Small intestine (tissue), 16 donors: ENCODE measurements at places on chromosomes 11 and 22. TPM values are rescaled to one million over a fixed set of nuclear protein-coding genes. Genes with fewer than 3 reads are reported as not detected.

GRCh38 chr11:83152264-83152663 is 4.7 kb upstream of the PCF11 start:
- DNase-seq = no peak

DNA sequence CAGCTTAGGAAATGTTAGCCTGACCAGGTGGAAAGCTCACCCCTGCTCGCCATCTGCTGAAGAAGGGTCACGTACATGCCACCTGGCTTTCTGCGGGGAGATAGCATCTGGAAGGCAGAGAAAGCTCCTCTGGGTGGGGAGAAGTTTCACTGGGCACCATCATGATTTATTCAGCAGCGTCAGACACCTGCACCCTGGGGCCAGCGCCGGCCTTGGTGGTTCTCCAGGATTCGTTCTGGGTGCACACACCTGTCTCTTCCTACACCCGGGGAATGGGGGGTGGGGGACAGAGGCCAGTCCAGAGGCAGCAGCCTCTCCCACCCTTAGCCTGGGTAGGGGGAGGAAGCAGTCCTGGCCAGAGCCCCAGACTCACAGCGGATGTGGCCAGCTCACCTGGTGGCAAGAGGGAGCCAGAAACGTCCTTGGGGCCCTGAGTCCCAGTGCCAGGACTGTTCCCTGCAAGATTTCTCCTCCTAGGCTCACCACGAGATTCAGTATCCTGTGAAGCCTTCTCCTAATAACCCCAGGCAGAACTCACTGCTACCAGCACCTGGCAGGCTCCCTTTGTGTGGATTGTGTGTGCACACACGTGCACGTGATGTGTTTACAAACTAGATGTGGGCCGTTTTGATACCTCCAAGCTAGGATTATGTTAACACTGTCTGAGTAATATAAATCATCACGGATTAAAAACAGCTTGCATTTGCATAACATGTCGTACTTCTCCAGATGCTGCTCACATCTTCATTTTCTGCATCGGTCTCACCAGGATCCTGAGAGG is 17.3 kb upstream of the RASD2 start:
- peak; percentile 16 for DNase-seq

DNA sequence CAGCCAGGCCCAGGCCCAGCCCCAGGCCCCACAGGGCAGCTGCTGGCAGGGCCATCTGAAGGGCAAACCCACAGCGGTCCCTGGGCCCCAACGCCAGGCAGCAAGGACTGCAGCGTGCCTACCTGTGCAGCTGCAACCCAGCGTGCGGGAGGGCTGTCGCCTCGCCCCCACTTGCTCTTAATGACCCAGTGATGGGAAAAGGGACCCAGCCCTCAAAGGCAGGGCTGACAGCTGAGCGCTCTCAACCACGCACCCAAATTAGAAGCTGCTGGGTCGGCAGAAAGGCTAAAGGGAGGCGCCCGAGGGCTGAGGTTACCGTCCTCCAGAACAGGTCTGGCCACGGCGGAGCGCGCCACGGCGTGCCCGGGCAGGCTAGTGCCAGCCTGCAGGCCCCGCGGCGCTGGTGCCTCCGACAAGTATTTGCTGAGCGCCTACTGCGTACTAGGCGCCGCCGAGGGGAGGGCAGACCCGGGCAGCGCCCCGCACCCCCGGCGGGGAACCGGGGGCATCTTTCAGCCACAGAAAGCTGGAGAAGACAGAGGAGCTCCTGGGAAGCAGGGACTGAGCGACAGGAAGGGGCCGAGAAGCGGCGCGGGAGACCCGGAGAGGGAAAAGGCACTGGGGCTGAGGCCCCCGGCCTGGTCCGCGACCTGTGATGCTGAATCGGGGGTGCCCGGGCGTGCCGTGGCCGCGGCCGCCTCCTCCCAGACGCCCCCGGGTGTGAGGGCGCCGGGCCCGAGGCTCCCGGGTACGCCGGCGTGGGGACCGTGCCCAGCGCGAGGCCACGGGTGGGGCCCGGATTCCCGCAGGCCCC is 773 bp downstream of the HRAS start:
- peak; percentile 54 for DNase-seq

GRCh38 chr11:114282488-114282887 is 13.7 kb upstream of the NNMT start:
- DNase-seq = no peak

DNA sequence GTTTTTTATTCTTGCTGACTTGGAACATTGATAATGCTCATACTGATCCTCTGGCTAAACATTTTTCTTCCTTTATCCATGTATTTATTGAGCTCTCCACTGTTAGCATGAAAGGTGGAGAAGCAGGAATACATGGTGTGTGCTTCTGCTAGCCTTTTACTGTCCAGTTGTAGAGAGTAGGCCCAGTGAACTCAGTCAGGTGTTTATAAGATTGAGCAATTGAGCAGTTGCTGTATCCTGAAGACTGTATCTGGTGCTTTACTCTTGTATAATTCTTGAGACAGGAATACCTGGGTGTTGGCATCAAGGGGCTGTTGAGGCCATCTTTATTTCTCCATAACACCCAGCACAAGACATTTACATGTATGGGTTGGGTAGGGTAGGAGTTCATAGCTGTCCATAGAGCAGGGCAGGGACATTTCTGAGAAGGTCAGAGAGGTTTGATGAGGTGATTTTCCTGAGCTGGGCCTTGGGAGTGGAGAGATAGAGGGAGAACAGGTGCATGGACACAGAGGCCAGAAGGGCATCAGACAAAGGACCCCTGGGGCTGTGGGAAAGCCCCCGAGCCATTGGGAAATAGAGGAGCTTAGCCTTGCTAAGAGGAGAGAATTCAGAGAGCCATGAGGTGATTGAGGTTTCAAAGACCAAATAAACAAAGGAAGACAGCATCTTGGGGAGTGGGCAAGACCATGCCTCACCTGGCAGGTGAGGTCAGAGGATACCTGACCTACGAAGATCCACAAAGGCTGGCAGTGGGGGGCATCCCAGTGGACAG is 155.5 kb downstream of the TEAD1 start:
- no peak for DNase-seq

DNA sequence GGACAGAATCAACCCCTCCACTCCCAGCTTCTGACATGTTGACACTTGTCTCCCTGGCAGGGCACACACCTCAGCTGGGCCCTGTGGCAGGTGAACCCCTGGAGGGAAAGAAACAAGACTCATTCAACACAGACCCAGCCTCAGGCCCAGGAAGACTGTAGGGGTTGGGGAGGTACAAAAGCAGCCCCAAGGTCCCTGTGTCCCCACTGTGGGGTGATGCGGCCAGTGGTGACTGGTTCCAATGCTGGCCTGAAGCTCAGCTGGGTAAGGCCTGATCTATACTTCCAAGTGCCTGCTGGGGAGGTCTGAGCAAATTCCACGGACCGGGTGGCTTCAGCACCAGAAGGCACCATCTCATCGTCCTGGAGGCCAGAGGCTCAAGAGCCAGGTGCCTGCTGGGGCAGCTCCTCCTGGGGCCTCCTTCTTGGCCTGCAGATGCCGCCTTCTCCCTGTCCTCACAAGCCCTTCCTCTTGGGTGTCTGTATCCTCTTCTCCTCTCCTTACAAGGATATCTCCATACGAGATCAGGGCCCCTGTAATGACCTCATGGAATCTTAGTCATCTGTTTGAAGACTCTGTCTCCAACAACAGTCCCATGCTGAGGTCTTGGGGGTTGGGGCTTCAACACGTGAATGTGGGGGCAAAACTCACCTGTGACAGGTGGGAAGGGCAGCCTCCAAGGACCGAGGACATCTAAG is 1492.1 kb downstream of the BRD1 start:
- DNase-seq = no peak

DNA sequence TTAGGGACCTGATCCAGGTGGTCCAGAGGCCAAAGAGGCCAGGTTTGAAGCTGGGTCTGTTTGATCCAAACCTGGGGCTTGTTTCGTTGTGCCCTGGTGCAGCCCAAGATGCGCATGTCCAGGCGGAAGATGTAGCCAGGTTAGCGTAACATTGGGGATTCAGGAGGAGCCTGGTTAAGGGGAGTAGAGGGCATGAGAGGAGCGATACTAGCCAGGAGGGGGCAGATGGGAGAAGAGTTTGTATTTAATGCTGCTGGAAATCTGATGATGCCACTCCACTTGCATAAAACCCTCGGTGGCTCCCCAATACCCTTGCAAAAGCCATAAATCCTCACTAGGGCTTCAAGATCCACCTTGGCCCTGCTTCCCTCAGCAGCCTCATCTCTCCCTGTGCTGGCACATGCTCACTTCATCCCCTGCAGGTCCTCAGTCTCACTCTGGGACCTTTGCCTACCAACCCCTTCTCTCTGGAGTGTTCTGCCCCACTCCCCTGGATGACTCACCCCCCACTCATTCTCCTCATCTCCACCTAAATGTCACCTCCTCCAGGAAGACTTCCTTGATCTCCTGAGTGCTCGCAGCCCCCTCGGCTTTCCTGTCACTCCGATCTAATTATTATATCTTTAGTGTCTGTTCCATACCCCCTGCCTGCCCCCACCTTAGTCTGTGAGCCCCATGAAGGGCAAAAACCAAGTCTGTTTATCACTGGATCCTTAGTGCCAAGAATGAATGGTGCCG is 95.9 kb downstream of the MIAT start:
- DNase-seq = no peak

- DNase-seq = peak; percentile 97
Observed at GRCh38 chr11:96012086-96012824, 88.3 kb upstream of the MTMR2 start.

GRCh38 chr11:130763087-130763980 is 152.9 kb downstream of the SNX19 start:
- DNase-seq = no peak

GRCh38 chr11:104564921-104565582 is 333.2 kb downstream of the CASP12 start:
- DNase-seq = no peak

DNA sequence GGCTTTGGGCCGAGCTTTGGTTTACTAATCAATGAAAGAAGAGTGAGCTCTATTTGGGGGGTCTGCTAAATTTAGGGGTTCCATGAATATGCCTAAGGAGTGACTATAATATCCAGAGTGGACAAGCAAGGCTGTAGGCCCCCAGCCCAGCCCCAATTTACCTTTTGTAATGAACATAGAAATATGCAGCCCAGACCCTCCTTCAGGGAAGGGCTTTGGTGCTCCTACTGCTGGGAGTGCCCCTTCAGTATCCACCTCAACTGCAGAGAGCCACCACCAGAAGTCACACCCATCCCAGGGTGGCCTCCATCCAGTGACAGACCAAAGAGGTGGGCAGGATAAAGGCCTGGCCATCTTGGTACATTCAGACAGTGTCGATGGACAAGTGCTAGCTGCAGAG is 43.1 kb downstream of the CHST1 start:
- no peak for DNase-seq

DNA sequence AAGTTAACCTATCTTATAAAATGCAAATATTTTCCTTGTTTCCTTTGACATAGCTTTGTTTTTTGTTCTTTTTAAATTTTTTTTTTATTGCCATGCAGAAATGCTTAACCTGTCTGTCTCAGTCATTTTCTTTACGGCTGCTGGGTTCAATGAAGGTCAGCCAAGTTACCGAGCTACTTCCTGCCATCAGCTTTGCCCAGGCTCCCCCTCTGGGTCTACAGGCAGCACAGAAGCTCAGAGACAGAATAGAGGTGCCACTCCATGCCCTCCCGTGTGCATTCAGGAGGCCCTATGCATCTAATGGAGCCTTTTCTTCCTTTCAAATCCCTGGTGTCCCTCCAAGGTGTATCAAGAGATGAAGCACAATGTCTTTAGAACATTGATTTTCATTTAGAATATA is 411.0 kb upstream of the NARS2 start:
- DNase-seq = no peak

DNA sequence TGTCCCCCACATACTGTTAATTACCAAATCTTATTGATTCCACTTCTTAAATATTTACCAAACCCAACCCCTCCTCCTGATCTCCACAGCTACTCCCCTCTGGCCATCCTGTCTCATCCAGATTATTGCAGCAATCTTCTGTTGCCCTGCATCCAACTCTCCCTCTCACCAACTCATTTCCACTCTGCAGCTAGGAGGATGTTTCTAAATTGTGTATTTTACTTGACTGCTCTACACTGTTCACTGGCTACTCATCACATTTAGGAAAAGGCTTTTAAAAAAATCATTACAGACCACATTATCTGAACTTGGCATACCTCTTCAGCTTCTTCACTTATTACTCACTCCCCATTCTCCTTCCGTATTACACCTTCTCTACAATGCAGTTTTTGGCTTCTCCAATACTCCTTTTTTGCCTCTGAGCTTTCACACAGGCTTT is 117.9 kb downstream of the ATG16L2 start:
- DNase-seq = no peak

DNA sequence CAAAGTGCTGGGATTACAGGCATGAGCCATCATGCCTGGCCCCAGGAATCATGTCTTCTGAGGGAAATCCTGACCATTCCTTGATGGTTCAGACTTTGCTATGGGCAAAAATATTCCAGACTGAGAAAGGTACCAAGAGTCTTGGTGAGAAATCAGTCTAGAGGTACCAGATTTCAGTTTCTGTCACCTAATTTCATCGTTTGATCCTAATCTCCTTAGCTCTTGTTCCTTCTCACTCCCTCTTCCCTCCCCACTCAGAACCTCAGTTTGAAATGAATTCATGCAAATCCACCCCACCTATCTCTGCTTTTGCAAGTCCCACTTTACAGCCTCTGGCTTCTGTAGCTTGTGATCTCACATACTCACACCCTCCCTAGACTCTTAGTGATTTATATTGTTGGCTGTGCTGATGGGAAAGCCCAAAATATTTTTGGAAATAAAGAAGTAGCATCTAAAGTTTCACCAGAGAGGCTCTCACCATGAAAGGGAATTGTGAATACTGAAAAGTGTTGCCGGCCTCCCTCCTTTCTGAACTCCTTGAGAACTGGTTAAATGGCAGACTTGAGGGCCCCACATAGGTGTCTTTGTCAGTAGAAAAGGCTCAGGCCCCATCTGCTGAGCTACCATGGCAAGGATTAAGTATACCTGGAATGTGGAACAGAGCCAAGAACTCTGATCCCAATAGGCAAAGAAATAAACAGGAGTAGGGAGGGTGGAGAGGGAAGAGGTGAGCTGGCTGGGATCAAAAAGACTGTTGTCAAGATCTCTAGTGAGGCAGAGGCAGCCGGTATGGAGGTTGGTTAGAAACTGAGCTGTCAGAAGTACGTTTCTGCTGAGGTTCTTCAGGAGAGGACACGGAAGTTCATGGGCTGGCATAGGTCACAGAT is 190.5 kb upstream of the MTMR2 start:
- DNase-seq = peak; percentile 45

DNA sequence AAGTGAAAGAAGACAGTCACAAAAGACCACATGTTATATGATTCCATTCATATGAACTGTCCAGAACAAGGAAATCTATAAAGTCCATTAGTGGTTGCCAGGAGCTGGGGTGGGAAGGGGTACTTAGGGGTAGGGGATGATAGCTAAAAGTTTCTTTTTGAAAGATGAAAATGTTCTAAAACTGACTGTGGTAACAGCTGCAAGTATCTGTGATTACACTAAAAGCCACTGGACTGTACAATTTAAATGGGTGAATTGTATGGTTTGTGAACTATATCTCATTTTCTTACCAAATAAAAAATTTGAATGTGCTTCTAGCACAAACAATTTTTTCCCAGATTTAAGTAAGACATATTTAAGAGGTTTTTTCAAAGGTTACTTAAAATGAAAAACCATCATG is 22.1 kb downstream of the CHKA start:
- no peak for DNase-seq

E2F8 gene
- 0.27 TPM for polyA plus RNA-seq

ADSL gene
- 30.0 TPM for polyA plus RNA-seq

TLCD5 gene
- polyA plus RNA-seq = 1.7 TPM
